ENCODE measurements at places on chromosomes 1 and 21.

DNA sequence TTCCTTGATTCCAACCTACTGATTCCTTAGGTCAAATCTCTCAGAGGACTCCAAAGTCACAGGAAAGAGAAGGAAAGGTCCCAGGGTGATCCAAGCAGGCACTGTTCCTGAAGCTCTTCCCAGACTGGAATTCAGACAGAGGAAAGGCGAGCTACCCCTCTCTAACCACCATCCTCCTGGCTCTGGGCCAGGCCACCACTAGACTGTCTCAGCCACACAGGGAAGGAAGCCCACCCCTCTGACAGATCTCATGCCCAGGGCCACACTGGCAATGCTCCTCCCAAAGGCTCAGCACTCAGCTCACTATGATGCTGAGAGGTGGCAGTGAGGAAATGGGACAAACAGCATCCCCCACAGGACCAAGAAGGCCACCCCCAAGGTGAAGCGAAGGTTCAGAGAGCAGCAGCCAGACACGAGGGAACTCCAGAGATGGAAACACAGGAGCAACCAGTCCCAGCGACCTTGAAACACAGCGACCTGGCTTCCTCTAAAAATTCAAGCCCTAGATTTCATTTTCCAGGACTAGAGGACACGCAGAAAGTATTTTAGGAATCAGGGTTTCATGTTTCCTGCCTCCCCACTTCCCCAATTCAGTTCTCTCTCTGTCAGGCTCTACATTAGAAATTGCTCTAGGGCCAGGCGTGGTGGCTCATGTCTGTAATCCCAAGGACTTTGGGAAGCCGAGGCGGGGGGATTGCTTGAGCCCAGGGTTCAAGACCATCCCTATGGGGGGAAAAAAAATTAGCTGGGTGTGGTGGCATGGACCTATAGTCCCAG is 18.8 kb downstream of the PIK3C2B start:
- DNase-seq = no peak

DNA sequence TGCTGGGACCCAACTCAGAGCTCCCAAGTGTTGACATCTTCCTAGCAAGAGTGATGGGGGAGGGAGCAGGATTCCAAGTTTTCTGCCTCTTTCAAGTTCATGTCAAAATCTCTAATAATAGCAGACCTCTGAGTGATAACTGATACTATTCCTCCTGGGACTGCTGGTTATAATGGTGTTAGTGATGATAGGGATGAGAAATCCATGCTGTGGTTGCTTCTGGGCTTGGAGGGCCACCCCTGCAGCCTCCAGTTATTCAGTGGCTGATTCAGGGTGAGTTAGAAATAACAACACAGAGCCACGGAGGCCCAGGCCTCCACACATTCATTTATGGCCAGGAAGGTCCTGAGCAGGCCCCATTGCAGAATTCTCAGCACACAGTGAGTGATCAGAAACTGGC is 40.6 kb upstream of the ARTN start:
- no peak for DNase-seq

- no peak for DNase-seq
Observed at GRCh38 chr1:53982034-53982762, 35.8 kb downstream of the LDLRAD1 start.

DNA sequence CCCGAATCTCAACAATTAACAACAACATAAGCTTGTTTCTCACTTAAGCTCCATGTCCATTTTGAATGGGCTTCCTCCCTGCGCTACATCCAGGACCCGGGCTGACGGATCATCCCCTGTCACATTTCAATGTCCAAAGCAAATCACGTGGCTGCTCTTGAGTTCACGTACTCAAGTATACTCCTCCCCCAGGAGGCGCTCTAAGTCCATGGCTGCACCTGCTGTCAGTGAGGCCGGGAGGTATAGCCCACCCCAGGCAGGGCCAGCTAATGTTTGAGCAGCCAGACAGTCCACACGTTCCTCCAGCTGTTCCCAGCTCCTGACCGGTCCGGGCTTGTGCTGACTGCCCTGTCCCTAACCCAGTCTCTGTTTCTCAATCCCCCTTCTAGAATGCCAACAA is 220.8 kb downstream of the SLC35F3 start:
- no peak for DNase-seq

- DNase-seq = no peak
Observed at GRCh38 chr1:198734323-198735008, 95.6 kb downstream of the PTPRC start.

DNA sequence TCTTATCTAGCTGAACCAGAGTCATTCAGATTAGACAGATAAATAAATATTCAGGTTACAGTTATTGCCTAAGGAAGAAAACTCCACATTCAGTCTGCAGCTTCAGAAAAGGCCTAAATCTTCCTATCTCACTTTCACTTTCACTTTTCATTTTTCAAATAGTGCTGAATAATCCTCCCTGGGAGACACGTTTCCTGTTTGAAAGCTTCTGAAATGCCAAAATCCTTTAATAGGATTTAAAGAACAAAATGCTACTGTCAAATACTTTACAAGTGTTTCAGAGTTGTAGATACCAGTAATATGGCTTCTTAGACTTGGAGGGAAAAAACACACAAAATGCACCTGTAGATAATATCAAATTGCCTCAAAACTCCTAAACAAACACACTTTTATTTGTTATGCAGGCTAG is 3.9 kb downstream of the PSMB2 start:
- no peak for DNase-seq

DNA sequence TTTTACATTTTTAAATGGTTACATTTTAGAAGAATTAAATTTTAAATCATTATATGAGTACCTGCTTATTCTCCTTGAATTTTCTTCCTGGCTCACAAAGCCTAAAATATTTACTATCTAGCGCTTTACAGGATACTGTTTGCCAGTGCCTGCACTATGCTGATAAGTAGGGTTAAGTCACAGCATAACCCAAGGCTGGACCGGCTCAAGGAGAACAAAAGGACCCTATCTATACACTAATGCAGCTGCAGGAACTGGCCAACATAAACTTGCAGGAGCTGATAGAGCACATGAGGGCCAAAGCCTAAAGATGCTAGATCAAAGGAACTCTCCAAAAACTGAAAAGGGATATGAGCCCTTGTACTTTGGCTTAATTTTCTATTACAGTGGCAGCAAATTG is 1086.9 kb upstream of the TMPRSS15 start:
- DNase-seq = no peak

DNA sequence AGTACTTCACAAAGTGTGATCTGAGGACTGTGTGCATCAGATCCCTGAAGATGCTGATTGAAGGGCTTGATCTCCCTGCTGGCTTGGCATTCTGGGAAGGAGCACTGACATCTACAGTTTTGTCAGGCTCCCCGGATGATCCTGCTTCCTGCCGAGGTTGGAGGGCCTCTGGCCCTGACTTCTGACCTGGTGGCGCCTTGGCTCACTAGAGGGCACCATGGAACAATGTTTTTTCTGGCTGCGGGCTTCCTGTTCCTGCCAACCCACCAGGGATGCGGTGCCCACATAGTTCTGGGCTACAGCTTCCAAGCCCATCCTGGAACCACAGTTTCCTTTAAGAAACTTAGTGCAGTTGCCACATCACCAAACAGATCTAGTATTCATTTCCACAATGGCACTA is 38.8 kb upstream of the RASAL2 start:
- no peak for DNase-seq

- DNase-seq = no peak
Observed at GRCh38 chr1:4660917-4661594, 6.6 kb downstream of the AJAP1 start.

DNA sequence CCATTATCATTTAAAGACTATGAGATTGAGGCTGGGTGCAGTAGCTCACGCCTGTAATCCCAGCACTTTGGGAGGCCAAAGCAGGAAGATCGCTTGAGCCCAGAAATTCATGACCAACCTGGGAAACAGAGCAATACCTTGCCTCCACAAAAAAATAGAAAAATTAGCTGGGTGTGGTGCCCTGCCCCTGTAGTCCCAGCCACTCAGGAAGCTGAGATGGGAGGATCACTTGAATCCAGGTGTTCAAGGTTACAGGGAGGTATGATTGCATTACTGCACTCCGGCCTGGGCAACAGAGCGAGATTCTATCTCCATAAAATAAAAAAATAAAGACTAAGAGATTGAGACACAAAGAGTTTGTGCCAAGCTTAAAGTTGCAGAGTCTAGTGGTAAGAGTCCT is 537.0 kb downstream of the DPYD start:
- no peak for DNase-seq

DNA sequence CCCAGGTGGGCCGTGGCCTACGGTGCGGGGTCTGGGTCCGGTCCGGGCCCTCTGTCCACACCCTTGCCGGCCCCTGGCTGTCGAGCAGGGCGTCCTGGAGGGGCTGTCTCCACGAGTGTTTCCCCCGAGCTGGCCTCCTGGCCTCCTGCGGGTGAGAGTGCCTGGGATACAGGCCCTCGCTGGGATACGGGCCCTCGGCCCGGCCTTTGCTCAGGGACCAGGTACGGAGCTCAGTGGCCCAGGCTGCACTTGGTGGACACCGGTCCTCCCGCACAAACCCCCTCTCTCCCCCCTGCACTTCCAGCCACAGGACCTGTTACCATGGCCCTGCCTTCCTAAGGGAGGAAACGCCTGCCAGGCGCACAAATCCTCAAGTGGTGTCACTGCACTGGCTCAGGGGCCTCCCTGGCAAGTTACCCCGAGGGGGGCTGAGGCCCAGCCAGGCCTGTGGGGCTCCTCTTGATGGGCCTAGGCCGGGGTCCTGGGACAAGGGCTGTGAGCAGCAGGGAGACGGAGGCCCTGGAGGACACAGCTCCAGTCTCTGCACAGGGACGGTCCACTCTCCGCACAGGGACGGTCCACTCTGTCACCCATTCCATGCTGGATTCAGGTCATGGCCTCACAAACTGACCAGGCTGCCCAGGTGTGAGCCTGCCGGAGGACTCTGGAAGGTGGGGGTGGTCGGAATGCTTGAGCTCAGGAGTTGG is 18.2 kb upstream of the RNF223 start:
- DNase-seq = no peak

DNA sequence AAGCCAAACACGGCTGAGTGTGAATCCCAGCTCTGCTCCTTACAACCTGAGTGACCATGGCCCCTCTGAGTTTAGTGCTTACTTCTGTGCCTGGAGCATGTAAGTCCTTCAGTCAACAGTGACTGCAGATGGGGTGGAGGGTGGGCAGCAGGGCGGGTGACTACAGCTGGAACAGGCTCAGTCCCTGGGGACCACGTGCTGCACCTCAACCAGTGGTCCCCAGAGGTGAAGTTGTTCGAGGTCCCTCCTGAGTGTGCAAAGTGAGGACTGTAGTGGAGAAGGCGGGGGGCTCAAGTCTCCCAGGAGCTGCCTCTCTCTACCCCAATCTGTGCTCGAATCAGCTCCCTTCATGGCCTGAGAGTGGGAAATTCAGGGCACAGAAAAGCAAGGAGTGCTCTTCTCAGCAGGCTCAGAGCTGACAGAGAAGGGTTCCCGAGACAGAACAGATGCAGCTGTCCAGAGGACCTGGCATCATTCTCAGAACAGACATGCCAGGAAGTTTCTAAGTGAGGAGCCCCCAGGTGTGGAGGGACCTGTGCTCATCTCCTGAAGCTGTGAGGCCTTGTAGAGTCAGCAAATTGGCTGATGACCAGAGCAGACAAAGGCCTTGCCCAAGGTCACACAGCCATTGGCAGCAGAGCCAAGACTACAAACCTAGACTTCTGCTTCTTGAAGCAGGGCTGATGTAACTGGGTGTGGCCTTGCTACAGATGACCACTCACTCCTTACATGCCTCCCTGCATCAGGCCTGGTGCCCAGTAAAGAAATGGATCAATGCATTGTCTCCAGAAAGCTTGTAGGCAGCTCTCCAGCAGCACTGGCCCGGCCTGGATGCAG is 61.7 kb upstream of the EDN2 start:
- DNase-seq = no peak

GRCh38 chr1:238789916-238790667 is 596.3 kb upstream of the CHRM3 start:
- DNase-seq = no peak

DNA sequence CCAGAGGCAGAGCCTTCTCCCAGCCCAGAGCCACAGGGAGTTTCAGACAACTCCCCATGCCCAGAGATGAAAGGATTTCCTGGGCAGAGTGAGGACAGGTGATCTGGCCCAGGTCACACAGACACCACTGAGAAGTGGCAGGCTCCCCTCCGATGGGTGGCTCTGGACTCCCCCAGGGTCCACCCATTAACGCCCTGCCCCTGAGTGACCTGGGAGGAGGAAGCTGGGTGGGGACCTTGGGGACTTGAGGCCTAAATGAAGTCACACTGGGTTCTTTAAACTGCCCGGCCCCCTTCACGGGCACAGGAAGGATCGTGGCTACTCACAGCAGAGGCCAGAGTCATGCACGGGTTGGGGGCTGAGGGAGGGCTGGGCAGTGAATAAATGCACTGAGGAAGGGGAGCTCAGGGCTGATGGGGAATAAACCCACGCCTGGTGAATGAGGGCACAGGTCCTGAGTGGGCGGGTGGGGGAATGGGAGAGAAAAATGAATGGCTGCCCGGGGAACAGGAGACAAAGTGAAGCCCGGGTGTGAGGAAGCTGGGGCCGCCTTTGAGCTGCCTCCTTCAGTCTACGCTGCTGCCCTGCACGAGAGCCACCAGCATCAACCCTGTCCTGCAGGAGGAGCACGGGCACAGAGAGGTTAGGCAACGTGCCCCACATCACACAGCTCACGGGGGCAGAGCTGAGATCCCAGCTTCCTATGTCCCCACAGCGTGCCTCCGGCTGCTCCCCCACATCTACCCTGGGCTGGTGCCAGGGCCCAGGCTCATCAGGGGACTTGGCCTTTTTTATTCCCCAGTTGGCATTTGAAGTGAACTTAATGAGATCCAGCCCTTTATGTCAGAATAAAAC is 404.3 kb downstream of the MATN1 start:
- no peak for DNase-seq

GRCh38 chr1:114660238-114660637 is 9.6 kb downstream of the DENND2C start:
- no peak for DNase-seq

DNA sequence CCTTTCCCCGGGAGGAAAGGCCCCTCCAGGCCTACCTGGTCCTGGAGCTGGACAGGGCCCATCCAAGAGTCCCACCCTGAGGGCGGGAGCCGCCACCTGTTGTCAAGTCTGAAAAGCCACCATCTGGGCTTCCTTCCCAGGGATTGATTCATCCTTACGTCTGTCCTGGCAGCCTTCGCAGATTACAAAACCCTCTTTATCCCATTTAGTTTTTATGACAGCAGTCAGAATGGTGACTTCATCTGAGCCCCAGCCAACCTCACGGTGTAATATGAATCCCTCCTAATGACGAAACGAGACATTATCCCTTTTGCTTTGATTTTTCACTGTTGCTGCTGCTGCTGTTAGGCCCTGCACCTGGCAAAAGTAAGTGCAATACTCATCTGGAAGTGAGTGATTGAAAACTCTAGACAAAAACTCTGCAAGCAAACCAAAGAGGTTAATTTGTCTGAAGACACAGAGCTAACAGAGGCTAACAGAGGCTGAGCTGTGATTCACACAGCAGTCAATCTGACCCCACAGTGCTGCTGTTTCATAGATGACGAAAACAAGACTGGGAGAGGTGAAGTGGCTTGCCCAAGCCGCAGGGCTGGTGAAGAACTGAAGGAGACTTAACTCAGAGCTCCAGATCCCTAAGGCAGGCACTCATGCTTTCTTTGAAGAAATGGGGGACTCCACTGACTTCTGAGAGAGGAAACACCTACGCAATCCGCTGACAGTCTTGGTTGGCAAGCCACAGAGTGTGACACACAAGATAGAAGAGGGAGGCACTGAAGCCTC is 30.0 kb upstream of the S100A7 start:
- DNase-seq = no peak

Data from stimulated activated CD8-positive, alpha-beta memory T cell treated with anti-CD3 and anti-CD28 coated beads, Interleukin-4, amount 100 ng/mL, for 4 hours (primary cell).